ENCODE measurements at places on chromosomes 5 and 9. TPM values are rescaled to one million over a fixed set of nuclear protein-coding genes. Genes with fewer than 3 reads are reported as not detected.

DNA sequence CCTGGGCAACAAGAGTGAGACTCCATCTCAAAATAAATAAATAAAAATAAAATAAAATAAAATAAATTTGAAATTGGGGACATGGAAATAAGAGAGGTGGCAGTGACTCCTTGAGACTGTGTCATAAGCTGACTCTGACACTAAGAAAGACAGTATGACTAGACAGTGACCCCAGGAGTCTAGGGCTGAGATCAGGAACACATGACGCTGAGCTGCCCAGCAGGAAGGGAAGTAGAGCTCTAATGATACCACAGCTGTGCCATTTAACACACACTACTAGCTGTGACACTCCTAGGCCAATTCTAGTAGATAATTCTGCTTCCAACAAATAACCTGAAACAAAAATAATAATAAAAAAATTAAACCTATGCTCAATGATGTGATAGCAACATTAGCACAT is 293.0 kb downstream of the SEC61B start:
- no peak for DNase-seq

NEUROG1 gene
- total RNA-seq = not detected

ZNF622 gene
- 30.9 TPM for total RNA-seq

IL3 gene
- 10.8 TPM for total RNA-seq

- DNase-seq = no peak
Measured at GRCh38 chr5:36552651-36553393, 53.6 kb upstream of the SLC1A3 start.

DNA sequence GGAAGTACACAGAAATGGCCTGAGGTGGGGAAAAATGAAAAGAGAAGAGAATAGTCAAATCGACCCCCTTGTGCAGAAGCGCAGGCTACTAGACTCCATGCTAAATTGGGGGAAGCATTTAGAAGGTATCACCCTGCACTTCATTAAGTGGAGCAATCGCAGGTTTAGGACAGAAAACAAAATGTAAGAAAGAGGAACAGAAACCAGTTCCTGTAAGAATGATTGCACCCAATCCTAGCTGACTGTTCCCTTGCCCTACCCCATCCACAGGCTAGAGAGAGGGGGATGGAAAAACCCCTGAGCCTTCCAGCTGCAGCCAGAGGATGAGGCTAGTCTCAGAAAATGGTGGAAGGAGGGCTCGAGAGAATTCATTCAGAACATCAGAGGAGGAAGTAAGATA is 23.9 kb upstream of the PPP1R2B start:
- DNase-seq = no peak

DNA sequence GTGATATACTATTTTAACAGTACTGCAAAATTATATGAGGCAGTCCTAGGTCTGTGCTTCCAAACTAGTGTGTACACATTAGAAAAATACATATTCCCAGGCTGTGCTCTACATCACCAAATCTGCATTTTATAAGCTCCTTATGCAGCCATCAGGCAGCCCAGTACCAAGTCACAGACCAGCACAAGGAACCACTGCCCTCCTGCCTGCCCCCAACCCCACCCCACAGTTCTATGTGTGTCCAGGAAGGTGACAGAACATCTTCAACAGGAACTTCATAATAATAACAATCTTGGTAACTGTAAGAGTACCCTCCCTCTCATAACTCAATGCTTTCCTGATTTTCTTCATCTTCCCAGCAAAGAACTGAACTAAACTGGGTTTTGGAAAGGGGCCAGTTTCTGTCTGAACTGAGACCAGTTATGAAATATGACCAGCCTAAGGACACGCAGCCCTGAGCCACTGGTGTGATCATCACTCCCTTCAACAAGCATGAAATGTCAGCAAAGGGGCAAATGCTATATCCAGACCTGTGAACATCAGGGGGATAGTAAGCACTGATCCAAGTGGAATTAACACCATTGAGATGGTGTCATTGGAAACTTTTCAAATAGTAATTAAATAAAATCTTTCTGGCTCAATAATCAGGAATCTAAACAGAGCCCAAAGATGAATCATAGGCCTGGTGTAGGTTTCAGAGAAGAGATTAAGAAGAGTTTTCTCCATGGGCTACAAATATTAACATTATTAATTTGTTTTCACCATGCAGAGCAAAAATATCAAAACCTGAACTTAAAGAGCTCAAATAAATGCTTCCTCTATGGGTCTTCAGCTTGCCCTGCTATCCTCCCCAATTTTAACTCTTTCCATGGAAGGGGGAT is 82.1 kb downstream of the DPYSL3 start:
- no peak for DNase-seq

GRCh38 chr9:110343551-110343950 is 5.9 kb upstream of the TXNDC8 start:
- DNase-seq = no peak

DNA sequence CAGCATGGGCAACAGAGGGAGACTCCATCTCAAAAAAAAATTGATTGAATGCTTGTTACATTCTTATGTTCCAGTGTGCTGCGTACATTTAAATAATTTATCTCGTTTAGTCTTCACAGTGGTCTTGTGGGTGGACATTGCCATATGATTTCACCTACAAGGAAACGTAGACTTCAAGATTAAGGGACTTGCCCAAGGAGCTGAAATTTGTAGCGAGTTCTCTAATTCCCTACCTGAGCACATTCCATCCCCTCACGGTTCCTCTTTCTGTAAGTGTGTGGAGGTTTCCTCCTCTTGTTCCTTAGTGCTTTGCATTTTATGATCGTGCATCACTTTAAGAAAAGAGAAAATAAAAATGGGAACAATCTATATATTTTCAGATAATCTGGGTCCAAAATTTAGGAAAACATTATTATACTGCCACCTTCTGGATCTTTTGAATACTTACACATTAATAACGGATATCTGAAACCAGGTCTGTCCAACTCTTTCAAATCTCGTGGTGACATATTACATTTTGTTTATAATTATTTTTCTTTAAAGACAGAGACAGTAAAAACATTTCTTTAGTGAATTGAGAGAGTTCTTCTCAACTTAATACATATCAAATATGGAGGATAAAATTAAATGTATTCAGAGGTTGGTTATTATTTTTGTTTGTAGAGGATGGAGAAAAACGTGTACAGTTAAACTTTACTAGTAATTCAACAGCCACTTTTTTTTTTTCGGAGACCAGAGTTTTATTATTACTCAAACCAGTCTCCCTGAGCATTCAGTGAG is 29.9 kb upstream of the C7 start:
- no peak for DNase-seq

GRCh38 chr5:65854925-65855324 is 71.5 kb upstream of the ERBIN start:
- no peak for DNase-seq

DNA sequence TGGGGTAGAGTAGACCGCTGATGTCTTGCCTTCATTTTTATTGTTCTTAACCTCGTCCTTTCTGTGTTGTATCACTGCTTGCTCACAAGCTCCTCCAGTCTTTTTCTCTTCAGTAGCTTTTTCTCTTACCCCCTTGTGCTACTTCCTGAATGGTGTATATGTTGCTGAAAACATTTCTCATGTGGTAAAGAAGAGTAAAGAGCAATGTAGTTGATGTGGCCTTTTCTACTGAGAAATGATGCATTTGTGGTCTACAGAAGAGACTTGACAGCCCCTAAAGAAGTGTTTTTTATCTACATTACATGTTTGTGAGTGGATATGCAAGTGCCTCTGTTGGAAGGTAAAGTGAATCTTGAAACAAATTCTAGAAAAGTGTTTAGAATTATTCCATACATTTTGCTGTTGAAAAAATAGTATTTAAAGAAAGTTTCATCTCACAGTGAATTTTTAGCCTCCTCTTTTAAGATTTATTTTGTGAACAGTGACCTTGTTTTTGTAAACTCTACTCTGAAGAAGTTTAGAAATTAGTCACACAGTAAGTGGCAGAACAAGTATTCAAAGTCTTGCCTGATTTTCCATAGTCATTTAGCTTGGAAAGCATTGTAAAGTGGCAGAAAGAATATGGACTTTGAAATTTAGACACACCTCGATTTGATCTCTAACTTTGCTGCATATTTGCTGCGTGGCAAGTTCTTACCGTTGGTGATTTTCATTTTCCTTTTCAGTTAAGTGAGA is 17.4 kb downstream of the CDC42SE2 start:
- DNase-seq = no peak

LCN2 gene
- total RNA-seq = not detected

GRCh38 chr5:148186248-148187003 is 16.4 kb upstream of the SPINK6 start:
- DNase-seq = no peak

BHMT2 gene
- total RNA-seq = not detected

DNA sequence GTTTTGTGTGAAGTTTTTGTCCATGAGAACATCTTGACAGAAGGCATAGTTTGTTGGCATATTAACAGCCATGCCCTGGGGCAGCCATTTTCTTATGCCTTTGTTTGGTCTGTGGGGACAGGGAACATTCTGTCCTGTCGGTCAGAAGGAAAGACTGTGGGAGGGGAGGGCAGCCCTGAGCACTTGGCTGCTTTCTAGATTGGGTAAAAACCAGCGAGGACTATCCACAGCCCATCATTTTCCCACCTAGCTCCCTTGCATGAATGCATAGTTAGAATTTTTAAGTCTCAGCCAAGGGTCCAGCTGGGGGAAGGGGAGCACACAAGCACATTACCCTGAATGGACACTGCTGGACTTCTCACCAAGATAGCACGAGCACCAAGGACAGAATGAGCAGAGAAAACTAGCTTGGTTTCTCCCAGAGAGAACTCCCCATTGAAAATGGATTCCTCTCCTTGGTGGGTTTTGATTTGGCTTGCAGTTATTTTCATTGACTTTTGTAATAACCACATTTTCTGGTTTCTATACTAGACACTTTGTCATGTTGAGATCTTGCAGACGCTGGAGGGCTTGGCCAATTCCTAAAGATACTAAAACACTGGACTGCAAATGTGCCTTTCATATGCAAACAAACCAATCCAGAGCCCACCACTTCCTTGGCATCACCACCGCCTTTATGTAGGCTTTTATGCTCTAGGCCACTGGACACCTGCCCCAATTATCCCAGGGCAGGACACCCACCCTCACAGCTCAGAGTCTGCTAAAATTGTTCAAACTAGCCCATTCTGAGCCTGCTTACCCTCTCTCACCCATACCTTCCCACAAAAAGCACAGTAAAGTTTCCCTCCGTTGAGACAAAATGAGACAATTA is 129.9 kb downstream of the BOD1 start:
- no peak for DNase-seq

INSL4 gene
- total RNA-seq = not detected

GRCh38 chr9:8627976-8628679 is 828.5 kb upstream of the DMAC1 start:
- no peak for DNase-seq

GAS1 gene
- total RNA-seq = 0.21 TPM

DNA sequence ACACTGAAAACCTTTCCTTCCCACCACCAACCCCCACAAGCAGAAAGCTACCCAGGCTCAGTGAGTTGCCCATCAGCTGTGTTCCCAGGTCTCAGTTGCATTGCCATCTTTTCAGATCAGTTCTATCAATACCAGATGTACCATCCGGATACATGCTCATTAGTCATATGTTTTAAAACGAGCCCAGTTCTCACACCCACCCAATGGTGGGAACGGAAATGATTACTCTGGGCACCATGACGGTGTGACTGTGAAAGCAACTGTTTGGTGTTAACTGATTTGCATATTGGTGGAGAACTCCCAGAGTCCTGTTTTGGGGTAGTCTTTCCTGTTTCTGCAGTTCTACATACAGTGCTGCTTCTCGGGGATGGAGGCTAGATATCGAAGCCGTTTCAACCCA is 212.3 kb downstream of the TRIM36 start:
- no peak for DNase-seq

- DNase-seq = no peak
Measured at GRCh38 chr5:33631786-33632185, 191.0 kb downstream of the TARS1 start.

MOB3B gene
- total RNA-seq = 0.80 TPM

GRCh38 chr9:77588271-77588937 is 59.7 kb downstream of the GNA14 start:
- DNase-seq = no peak

GRCh38 chr5:40227366-40227765 is 452.3 kb upstream of the PTGER4 start:
- no peak for DNase-seq

- no peak for DNase-seq
Measured at GRCh38 chr9:98367371-98367900, 112.0 kb upstream of the TBC1D2 start.

DNA sequence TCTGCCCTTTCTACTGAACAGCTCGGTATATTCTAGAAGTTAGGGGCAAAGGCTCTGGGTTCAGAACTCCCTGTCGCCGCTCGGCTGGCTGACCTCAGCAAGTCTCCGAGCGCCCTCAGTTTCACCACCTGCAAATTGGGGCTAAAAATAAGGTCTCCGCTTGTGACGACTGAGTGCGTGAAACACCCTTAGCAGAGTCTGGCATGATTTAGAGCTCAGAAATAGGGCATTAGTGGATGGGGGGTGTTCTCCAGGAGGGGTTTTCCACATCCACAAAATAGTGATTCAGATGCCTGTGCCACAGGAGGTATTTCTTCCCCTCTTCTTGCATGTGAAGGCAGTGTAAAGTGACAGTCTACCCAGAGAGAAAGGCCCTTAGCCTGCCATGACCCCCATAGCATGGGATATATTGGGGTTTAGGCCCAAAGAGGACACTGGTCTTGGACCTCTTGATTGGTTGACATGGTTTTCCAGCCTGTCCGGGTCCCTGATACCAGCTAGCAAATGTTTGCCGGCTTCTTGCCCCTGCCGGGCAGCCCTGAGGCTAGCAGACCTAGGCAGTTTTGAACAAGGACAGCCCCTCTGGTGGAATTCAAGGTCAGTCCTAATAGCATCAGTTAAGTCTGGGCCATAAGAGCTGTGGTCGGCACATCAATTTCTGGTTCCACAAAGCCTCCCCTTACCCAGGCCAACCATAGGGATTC is 1.4 kb downstream of the ERGIC1 start:
- DNase-seq = no peak

STK10 gene
- 144 TPM for total RNA-seq

- DNase-seq = no peak
Measured at GRCh38 chr9:128529191-128529590, 23.2 kb upstream of the SPTAN1 start.

GRCh38 chr9:15423231-15423985 is 732 bp downstream of the SNAPC3 start:
- DNase-seq = peak; percentile 33

- no peak for DNase-seq
Measured at GRCh38 chr9:117412006-117412715, 2.7 kb downstream of the ASTN2 start.

LVRN gene
- total RNA-seq = not detected

DNA sequence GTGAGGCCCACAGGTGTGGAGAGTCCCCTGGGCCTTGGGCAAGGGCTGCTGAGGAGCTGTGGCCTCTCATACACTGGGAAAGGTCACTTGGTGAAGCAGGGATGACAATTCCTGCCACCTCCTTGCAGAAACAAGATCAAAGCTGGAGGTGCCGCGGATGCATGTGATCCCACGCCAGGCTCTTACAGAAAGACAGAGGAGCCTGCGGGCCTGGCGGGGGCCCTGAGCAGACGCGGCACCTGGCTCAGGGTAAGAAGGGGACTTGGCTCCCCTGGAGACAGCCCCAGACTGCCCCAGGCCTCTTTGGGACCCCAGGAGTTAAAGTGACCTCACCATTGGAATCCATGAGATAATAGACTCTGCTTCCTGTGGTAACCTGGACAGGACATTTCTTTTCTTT is 4.8 kb downstream of the GFPT2 start:
- DNase-seq = no peak
